Activated T-cell treated with anti-CD3 and anti-CD28 coated beads for 1 hour (primary cell): ENCODE measurements at places on chromosomes 2 and 18.

DNA sequence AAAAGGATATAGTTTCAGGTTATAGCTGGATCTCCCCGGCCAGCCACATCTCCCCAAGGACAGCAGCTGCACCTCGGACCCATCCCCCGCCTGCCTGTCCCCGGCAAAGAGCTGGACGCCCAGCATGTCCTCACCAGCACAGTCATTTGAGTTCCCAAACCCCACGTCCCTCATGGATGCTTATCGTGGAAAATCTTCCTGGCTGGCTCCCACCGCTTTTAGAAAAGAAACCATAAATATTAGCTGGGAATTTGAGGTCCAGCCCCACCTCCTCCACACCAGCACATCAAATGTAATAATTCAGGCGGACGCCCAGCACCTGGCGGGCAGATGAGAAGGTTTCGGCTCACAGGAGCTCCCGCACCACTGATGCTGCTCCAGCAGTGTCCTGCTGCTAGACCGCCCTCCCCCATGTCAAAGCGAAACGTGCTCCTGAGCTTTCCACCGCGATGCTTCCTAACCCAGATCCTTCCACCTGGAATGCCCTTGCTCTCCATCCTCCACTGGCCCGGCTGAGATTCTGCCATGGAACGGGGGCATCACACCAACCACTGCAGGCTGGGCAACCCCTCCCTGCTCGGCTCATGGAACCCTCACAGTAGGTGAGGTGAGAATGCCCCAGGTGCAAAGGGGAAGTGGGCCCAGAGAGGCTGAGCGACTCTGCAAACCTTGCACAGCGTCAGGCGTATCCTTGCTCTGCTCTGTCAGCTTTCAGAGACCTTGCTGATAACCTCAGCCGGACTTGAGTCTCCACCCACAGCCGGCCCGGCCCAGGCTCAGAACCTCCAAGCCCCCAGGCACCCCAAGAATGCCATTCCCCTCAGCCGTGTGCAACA is 71.5 kb upstream of the GPC1 start:
- DNase-seq = no peak

DNA sequence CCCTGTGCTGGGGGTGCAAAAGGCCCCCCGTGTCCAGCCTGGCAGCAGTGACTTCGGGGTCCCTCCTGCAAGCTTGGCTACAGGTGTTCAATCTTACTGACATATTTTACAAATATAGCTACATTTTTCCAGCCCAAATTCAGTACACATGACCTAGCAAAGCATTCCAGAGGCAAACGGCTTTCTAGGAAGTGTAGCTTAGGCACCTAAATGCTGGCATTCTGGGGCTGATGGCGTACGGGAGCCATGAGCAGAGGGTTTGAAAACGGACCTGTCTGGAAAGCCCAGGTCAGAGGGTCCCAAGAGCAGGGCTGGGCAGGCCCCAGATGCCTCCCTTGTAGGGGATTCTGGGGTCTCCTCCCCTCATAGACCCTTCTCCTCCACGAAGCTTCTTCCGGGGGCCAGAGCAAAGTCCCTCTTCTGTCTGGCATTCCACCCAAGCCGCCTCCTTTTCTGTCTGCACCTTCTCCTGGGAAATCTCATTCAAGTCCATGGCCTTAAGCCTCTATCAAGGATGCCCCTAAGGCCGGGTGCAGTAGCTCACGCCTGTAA is 63.3 kb upstream of the ASAP2 start:
- DNase-seq = no peak

GRCh38 chr2:85156619-85157018 is 23.4 kb downstream of the TCF7L1 start:
- DNase-seq = no peak

DNA sequence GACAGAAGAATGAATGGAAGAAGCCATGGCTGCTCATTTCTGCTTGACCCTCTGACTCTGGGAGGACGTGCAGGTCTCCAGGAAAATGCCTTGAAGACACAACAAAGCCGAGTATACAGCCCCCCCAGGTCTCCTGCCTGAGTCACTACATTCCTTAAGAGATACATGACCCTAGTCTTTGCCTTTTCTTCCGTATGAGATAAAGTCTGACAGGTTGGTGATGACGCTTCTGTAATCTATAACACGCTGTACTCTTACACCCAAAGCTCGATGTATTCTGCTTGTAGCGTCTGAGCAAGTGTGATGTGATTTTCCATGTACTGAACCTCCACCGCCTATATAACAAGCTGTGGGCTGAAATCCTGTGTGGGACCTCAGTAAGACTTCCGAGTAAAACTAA is 77.3 kb downstream of the KCTD1 start:
- no peak for DNase-seq

DNA sequence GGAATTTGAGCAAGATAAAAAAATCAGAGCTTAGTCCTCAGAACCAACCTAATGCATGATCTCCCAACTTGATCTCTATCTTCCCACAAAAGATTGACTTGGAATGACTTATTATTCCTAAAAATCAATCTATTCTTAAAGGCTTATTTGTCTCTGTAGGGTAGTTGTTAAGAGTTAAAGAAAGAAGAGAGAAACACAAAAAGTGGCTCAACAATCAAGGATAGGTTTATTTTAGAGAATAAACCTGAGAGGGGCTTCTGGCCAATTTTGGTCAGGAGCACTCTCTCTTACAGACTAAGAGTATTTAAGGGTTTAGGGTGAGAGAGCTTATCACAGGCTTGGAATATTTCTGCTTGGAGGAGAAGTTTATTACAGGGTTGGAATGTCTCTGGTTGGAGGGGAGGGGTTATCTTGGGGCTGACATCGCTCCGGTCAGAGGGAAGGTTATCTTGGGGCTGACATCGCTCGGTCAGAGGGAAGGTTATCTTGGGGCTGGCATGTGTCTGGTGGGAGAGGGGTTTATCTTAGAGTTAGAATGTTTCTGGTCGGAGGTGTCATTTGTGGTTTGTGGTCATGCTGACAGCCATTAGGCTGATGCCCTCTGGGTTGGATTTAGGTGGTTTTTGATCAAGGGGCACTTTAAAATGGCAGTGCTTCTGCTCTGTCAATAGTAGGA is 2.4 kb upstream of the MFF start:
- no peak for DNase-seq
